CD4-positive, alpha-beta T cell treated with Interleukin-6 at 100 ng/mL for 8 hours (primary cell): ENCODE measurements at places on chromosomes 5 and 9.

- no peak for DNase-seq
These were observed 52.4 kb downstream of the FSD1L start for GRCh38 chr9:105500108-105500766.

- no peak for DNase-seq
These were observed 613.1 kb downstream of the EBF1 start for GRCh38 chr5:158486566-158486965.

DNA sequence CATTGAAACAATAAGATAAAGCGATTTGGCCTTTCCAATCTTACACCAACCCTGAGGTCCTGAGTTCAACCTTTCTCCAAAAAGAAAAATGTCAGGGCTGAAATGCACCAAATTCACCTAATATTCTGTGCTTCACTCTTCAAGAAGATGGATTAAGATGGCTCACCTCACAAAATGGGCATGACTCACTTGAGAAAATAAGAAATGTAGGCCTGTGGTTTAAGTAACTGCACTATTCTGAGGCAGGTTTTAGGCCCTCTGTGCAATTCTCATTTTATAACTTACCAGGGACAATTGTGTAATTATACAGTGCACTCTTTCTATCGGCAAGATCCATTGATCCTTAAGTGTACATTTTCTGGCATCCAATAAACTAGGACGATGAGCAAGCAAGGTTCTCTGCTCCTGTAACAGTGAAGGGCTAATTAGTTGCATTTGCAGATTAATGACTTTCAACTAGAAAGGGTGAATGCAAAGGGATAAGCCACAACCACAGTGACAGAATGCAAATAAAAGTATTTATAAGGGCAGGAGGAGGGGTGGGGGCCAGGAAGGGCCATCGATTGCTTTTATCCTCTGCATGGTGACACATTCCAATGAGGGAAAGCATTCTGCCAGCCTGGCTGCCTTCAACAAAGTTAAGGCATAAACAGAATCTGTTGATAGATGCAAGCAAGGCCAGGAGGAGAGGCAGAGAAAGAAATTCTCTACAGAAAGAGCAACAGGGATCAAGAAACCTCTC is 214.5 kb downstream of the CAAP1 start:
- DNase-seq: no peak

DNA sequence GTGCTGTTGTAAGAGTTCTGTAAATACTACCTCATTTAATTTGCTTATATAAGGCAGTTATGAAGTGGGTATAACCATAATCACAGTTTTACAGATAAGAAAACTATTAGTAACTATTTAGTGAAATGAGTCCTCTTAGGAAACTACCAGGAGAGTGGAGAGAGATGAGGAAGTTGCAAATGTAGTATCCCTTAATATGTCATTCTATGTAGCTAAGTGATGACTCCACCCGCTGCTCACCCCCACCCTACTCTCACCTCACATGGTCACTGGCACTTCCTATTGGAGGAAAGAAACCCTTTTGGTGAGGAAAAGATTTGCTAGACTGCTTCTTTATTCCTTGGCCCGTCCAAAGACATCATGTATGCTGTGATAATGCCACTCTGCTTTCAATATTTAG is 241.8 kb upstream of the SLC24A2 start:
- DNase-seq: no peak

- DNase-seq: no peak
These were observed 37.1 kb upstream of the CAMK4 start for GRCh38 chr5:111187079-111187478.
